Cerebellum (tissue), 4 donors: ENCODE measurements at places on chromosomes 7 and 10. TPM values are rescaled to one million over a fixed set of nuclear protein-coding genes. Genes with fewer than 3 reads are reported as not detected.

GRCh38 chr7:46363688-46364087, 442.6 kb upstream of the IGFBP3 start:
- no peak for DNase-seq

DNA sequence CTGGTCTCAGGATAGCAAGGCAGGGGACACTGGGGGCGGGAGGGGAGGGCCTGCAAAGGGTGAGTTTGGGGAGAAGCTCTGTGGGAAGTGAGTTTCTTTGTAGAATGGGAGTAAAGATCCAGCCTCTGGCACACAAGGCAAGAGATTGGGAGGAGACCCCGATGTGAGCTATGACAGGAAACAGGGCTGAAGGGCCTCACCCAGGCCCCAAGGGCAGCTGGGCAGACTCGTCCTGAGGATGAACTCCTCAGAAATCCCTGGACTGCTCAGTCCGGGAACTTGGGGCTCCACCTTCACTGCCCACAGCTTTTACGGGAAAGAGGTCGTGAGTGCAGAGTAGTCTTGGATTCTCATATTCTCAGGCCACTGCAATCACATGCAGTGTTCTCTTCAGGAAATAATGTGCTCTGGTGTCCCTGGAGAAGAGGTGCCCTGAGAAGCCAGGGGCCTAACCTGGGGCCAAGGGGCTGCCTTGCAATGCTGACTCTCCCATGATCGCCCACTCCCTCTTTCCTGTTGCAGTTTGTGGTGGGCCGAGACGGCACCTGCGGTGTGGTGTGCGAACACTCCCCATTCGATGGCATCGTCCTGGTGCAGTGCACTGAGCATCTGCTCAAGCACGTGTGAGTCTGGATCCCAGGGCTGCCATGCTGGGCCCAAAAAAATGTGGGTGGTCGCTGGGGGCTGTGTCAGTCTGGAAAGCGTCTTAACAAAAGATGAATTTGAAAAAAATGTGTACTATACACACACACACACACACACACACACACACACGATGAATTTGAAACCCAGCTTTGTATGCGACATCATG, 31.3 kb upstream of the C10orf53 start:
- DNase-seq = no peak

DNA sequence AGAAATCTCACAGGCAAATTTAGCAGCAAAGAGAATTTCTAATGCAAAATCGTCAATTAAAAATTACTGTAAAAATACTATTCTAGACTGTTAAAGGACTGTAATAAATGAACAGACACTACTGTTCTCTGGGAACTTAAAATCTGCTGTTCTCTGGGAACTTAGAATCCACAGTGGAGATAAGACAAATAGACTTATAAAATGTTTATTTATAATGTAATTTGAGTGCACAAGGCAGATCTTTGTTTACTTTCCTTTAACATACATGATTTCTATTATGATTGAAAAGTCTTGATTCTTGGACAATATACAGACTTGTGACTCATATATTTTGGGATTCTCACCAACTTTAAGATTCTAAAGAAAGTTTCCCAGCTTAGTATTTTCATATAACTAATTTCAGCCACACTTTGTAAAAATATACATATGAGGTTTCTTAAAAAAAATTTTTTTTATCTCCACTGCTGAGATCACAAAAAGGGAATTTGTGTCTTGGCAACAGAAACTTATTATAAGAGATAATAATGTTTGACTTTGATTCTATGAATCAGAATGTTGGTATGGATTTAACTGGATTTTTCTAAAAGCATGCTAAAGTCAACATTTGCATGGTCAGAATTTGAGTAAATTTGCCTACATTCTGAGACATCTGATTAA, 166.3 kb upstream of the RHOBTB1 start:
- no peak for DNase-seq

GRCh38 chr7:129188372-129188891, at the start of gene SMO:
Gene SMO, plus strand, starts transcription at chr7:129188633. Its CDS starts 519 bp downstream, at chr7:129189152.
- peak; percentile 39 for DNase-seq

GRCh38 chr7:101163279-101164070, 1.9 kb downstream of the VGF start:
- peak; percentile 73 for DNase-seq

DNA sequence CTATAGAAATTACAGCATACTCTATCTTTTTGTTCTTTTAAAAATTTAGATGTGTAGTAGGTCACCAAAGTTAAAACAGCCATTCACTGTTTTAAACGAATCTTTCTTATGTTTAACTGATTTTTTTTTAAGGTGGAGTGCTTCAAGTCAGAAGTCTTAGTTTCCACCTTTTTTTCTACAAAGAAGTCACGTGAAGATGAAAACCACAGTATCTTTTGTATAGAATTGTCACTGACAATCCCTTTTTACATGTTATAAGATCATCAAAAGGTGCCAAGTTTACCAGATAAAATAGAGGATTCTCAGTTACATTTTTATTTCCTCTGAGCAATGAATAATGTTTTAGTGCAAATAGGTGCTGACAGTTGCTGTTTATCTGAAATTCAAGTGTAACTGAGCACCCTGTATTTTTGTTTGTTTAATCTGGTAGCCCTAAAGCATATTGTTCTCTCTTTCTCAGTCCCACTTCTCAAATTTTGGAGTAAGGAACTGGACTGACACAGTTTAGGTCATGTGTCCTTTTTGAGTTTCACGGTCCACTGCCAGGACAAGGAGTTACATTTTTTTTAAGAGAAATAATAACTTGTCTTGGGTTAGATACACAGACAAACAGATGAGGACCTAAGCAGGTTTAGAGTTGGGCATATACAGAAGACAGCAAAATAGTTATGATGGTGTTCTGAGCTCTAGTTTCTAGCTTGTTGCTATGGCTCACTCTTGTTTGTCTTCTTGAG, 233.2 kb upstream of the MBL2 start:
- no peak for DNase-seq

GRCh38 chr10:111522551-111522950, 445.7 kb downstream of the ADRA2A start:
- DNase-seq = peak; percentile 74

GRCh38 chr7:94223375-94224084, 171.2 kb upstream of the COL1A2 start:
- DNase-seq = no peak

DNA sequence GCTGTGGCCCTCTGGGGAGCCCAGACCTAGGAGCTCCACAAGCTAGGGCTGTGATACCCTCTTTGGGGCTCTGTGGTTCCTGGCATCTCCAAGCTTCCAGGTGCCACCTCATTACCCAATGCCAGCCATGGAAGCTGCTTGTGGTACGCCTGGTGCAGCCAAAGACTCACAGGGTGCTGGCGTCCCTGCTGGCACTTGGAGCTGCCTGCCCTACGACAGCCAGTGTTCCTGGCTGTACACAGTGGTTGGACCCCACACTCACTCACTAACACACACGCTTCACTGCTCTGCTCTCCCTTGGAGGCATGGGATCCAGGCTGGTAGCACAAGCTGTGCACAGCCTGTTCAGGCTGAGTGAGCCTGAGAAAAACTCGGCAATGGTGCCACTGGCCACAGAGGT, 894.1 kb upstream of the PHF14 start:
- no peak for DNase-seq

GRCh38 chr7:137628216-137628615, 218.6 kb downstream of the DGKI start:
- peak; percentile 55 for DNase-seq

DNA sequence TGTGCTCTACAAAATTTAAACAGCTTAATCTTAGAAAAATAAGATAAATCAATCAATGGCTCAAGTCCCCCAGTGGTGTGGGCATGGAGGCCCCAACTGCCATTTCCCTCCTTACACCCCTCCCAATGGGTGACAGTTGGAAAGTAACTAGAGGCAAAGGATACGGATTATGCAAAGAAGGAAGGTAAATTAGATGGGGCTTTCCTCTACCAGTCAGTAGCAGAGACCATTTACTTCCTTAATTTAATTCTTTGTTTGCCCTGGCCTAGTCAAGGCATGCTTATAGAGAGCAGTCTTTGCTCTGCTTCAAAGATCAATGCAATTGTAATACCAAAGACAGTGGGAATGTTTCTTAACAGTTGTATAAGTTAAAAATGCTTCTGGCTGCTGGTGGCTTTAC, 63.3 kb upstream of the PAPSS2 start:
- no peak for DNase-seq

DNA sequence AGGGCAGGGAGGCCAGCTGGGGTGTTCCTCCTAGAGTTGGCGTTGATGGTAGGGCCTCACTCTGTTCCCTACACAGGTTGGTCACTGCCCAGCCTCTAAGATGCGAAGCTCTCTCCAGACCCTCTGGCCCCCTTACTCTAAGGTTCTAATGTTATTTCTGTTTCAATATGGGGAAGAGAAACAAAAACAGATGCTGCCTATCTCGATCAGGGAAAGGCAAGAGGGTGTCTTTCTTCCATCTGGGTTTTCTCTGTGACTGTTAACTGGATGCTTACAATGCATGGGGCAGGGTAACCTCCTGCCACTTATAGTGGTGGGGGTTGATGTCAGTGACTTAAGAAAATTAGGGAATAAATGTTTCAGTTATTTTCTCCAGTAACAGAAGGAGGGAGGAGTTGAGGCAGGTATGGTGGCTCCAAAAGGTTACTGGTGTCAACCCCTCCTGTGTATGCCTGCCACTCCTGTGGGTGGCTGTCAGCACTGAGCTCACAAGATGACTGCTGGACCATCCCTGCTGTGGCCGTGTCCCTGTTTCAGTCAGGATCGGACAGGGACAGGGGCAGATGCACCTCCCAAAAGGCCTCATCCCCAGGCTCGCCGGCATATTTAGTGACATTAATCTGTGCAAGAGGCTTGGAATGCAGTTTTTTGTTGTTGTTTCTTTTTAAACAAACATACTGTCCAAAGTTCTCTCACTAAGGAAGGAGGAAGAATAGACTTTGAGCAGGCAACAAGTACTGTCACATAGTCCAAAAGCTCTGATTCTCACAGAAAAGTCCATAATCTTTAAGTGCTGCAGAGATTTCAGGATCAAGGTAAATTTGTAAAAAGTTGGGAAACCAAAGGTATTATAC, 39.6 kb upstream of the SYPL1 start:
- no peak for DNase-seq

DNA sequence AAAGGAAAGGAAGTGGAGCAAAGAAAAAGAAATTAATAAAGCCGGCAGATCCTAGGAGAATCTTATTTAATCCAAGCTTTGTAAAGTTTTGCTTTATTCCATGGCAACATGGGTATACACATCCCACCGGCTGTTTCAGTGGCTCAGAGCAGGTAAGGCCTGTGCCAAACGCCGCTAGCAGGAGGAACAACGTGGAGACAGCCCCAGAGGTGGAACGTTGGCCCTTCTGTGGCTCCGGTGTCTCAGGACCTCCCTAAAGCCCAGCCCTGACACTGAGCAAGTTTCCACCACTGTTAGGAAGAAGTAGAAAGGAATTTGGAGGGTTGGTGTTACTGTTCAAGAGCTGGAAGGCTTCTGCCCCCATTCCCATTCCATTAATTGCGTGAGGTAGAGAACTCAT, 52.0 kb downstream of the EGFR start:
- no peak for DNase-seq

- DNase-seq = no peak
Observed at GRCh38 chr7:3083350-3083749, 39.7 kb upstream of the CARD11 start.

DNA sequence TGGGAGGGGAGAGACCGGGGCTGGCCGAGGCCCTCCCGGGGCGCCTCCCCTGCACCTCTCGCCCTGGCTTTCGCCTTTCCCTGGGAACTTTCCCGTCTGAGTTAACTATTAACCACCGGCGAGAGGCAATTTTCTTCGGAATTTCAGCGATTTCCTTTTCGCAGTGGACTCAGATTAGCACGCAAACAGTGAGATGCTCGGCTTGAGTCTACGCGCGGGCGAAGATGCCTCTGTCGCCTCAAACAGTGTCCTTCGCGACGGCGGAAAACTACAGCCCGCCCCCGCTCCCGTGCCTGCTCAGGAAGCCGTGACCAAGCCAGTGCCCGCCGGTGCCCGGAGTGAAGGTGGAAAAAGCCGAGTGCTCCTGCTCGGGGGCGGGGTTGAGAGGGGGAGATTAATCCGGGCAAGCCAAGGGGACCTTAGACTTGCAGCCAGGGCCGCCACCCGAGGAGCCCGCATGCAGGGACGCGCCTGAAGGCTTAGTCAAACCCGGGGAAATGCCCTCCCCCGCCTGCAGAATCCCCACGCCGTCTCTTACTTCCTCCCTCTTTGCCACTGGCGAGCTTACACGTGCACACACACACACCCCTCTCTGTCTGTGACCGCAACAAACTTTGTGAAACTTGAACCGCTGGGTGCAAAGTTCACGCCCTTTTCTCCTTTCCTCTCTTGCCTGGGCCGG, 14.5 kb upstream of the PAX2 start:
- DNase-seq = no peak

DNA sequence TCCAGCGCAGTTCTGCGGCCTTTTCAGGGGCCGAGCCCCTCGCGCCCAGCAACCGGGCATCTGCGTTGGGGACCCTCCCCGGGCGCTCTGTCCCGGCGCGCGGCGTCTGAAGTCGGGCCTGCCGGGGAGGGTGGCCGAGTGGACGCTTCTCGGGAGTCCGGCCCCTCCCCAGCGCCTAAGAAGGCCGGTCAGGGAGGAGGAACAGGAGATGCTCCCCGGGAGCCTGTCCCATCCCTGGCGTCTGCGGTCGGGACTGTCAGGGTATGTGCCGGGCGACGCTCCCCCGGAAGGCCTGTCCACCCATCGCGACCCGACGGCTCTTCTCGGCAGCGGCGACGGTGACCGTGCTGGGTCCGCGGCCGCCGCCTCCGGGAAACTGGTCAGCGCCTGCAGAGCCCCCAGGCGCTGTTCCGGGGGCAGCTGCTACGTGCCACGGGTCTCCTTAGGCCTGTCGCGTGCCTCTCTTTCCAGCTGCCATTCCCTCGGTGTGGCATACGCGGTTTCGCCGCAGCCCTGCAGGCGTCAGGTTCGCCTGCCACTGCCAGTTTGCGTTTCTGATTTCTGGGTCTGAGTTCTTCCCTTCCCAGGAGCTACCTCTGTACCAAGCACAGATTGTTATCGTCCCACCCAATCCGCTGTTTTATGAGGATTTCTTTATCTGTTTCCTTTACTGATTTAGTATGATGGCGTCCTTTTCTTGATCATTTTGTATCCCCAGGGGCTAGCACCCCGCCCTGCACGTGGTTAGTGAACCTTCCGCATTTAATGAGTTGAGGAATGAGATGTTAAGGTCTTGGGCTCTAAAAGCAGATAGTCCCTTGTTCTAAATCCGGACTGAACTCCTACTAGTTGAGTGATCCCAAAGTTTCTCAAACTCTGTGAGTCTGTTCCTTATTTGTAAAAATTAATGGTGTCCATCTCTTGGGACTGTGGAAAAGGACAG, 782 bp downstream of the IFIT5 start:
- peak; percentile 42 for DNase-seq

PLA2G12B gene
- total RNA-seq = not detected

LRRD1 gene
- total RNA-seq = 1.7 TPM

TRIM4 gene
- 20.7 TPM for total RNA-seq

DKK1 gene
- 2.0 TPM for total RNA-seq

ARMC3 gene
- total RNA-seq = 7.8 TPM

SLC39A12 gene
- 0.54 TPM for total RNA-seq

CACNB2 gene
- total RNA-seq = 16.2 TPM

FKBP9 gene
- total RNA-seq = 30.4 TPM

DTX2 gene
- 6.5 TPM for total RNA-seq
